ENCODE measurements at places on chromosomes 7 and 10.

DNA sequence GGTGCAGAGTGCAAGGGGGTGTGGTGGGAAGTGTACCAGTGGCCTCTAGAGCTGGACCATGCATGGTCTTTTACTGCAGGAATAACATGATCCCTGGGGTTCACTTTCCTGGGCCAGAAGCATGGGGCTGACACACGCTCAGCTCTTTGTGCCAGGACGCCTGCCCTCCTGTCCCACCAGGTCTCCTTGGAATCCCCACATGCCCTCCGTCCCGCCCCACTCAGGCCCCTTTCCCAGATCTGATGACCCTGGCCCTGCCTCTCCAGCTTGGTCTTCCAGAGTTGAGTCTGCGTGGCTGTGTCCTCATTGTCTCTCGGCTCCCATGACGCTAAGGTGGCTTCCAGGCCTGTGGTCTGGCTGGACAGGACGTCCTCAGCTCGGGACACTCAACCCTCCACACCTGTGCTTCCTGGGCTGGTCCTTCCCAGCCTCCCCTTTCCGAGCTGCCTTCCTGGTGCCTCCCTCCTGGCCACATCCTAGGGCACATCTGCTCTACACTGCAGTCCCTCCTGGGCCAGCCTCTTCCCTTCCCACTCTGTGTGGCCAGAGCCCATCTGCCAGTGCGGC is 249.5 kb upstream of the SHH start:
- DNase-seq = no peak

- no peak for DNase-seq
Measured at GRCh38 chr10:78956391-78956790, 112.4 kb upstream of the ZMIZ1 start.

- DNase-seq = no peak
Measured at GRCh38 chr7:43799605-43800004, 41.1 kb downstream of the BLVRA start.

GRCh38 chr10:1684991-1685390 is 52.3 kb downstream of the ADARB2 start:
- DNase-seq = no peak
